CD8-positive, alpha-beta memory T cell (primary cell): ENCODE measurements at places on chromosomes 4 and X. TPM values are rescaled to one million over a fixed set of nuclear protein-coding genes. Genes with fewer than 3 reads are reported as not detected.

DNA sequence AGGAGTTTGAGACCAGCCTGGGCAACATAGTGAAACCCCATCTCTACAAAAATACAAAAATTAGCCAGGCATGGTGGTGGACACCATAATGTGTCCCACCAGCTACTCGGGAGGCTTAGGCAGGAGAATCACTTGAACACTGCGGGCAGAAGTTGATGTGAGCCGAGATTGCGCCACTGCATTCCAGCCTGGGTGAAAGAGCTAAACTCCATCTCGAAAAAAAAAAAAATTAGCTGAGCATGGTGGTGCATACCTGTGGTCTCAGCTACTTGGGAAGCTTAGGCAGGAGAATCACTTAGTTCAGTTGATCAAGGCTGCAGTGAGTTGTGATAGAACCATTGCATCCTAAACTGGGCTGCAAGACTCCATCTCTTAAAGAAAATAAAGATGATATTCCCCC, 91.2 kb downstream of the PLS3 start:
- no peak for DNase-seq

DNA sequence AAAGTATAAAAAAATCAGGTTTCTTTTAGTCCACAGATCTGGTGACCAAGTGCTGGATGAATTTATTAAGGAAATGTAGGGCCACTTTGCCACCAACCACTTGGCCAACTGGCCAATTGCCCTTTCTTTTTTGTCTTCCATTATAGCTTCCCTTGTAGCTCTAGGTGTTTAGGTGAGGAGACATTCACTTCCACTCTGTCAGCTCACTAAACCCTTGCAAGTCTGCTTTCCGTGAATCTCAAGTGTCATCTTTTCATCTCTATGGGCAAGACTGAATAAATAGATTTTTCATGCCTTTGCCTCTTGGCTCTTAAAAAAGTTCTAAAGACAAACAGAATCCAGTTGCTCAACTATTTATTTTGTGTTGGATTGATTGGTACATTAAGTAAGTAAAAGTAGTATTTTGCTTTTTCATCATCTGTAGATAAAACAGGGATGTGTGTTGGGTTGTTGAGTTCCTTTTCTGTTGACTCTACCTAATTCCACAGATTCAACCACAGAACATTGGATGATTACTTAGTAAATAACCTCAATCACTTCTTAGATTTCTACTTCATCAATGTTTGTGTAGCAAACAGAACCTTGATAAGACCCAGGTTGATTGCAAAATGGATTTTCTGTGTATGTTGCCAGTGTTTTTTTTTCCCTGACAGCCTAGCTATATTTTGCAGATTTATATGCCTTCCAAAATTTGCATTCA, 68.1 kb upstream of the GRXCR1 start:
- no peak for DNase-seq

DNA sequence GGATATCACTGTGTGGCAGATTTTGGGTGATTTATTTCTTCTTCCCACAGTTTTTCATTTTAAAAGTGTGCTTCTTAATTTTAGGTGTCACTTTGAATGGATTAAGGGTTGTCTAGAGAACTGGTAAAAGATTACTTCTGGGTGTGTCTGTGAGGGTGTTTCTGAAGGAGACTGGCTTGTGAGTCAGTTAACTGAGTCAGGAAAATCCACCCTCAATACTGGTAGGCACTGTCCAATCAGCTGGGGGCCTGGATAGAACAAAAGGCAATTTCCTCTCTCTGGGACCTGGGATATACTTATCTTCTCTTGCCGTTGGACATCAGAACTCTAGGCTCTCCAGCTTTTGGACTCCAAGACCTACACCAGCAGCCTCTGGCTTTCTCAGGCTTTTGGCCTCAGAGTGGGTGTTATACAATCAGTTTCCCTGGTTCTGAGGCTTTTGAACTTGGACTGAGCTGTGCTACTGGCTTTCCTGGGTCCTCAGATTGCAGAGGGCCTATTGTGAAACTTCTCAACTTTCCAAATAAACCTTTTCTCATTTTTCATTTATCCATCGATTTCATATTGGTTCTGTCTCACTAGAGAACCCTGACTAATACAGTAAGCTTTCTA, 413.1 kb downstream of the GBA3 start:
- no peak for DNase-seq

- no peak for DNase-seq
Observed at GRCh38 chrX:6708041-6708440, 173.1 kb upstream of the VCX3A start.

- no peak for DNase-seq
Observed at GRCh38 chr4:87067124-87067885, 132.5 kb downstream of the AFF1 start.

GRCh38 chr4:76059750-76060149, 14.8 kb upstream of the ART3 start:
- no peak for DNase-seq

- DNase-seq, result no peak
Observed at GRCh38 chr4:5753766-5754528, 42.9 kb downstream of the EVC start.

DNA sequence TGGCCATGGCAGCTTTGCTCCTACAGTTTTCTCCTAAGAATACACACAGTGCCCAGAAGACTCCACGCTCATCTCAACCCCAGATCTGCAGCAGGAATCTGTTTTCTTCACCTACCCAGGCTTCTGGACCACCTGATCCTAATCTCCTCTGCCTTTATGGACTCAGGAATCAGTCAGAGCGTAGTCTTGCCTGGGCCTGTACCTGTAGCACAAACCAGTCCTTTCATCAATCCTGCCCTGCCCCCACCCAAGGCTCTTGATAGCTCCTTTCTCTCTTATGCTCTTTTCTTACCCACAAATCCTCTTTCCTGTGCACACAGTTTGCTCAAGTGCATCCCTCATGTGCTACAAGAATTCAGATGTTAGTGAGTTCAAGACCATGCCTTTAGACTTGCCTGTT, 89.7 kb downstream of the ZNF718 start:
- DNase-seq, result no peak

DNA sequence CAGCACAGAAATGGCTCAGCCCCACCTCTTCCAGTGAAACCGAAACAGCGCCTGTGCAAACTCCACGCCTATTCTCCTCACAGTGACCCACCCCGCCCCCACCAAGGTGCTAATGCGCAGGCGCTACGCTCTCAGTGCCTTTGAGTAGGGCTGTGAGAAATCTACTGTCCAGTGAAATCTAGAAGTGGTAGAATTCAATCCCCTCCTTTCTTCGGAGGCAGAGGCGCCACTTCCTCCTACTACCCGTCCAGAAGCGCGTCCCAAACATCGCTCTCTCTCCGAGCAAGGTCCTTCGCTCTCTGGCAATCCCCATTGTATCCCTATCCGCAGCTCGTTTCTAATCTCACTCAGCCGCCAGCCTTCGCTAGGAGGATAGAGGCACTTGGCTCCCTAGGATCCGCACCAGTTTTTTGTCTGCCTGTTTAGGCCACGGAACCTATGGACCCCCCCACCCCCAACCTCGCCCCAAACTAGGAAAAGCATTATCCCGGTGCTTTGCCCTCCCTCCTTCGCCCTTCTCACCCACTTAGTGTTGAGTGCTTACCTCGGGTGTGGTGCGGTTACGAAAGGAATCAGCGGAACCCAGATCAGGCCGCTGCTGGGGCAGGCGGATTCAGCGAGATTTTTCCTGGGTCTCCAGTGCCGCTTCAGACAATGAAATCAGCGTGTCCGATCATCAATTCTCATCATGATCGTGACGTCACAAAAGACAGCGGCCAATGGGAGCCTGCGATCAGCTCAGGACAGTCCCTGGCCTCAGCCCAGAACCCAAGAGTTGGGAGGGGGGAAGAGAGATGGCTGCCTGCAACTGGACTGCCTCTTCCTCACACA, at the start of gene HDX:
TSS of gene HDX (minus strand) at position 656 of the 831 bp plus-strand sequence. CDS start 27,056 bp downstream, outside the sequence.
- DNase-seq, result peak; percentile 46

- DNase-seq, result peak; percentile 86
Observed at GRCh38 chrX:10111364-10112148, 45.2 kb upstream of the CLCN4 start.

FANCB gene
- total RNA-seq, result 10.2 TPM

SNCA gene
- 0.44 TPM for total RNA-seq

GPR50 gene
- total RNA-seq, result not detected

PDZD11 gene
- 28.9 TPM for total RNA-seq

VEGFC gene
- not detected for total RNA-seq

KLB gene
- not detected for total RNA-seq

CT45A7 gene
- total RNA-seq, result not detected
